ENCODE measurements at places on chromosomes 7 and 10. TPM values are rescaled to one million over a fixed set of nuclear protein-coding genes. Genes with fewer than 3 reads are reported as not detected.

MSANTD7 gene
- total RNA-seq: 18.9 TPM

TDRD1 gene
- total RNA-seq: 0.02 TPM

PON3 gene
- not detected for total RNA-seq

INMT gene
- total RNA-seq: not detected

GPR26 gene
- not detected for total RNA-seq

Data from A172 (cell line).